Lung microvascular endothelial cell (primary cell): ENCODE measurements at places on chromosomes 7 and 10.

DNA sequence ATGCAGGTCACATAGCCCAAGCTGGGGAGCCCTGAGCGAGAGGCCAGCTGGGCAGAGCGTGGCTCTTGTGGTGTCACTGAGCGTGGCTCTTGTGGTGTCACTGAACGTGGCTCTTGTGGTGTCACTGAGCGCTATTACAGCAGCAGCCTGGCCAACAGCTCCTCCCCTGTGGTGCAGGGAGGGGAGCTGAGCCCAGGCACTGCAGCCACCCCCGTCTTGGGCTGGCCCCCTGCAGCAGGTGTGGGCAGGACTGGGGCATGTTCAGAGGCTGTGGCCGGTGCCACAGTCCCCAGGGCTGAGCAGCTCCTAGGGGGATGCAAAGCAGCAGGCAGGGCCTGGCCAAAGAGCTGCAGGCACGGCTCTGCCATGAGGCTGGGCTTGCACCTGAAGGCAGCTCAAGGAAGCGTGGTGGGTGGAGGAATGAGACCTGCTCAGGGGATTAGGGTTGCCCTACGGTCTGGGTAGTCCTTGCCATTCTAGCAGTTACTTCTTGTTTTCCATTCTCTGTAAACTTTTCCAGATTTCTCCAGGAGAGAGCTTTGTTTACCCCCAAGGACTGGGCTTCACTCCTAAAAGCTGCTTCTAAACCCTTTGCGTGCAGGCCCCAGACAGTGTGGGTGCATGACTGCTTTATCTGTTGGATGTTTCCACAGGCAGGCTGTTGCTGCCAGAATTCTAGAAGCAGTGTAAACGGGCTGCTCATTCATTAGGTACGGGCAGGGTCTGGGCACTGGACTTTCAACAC, 29.2 kb downstream of the ZNF783 start:
- DNase-seq, result no peak

DNA sequence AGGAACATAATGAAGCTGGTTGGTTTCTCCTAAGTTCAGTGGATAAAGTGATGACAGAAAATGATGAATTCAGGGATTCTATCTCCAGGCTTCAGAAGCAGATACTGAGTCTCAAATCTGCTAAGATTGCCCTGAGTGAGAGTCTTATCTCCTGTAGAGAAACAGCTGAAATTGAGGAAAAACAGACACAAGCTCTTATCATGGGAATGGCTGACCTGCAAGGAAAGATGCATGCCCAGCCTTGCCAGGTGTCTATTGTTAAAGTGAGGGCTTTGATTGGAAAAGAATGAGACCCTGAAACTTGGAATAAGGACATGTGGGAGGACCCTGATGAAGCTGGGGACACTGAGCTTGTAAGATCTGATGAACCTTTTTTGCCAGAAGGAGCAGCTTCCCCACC, 100.3 kb downstream of the DNAJB9 start:
- DNase-seq, result no peak

DNA sequence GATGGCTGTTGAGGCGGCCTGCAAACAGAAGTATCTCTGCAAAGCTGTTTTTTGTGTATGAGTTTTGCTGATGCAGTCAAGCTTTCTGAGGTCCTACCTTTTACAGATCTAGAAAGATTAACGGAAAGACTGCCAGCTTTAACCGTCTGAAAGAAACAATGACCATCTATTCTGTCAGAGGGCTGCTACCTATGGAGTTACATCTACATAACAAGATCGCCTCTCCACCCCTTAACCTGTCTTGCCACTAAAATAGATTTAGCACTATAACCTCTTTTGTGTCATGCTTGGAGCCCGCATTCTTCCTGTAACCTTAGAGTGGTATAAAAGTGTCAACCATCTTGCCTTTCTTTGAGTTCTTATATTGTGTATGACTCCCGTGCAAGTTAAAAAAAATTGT, 291.2 kb downstream of the POM121L12 start:
- DNase-seq, result no peak

- no peak for DNase-seq
Measured at GRCh38 chr10:45581216-45581549, 91.4 kb downstream of the ZFAND4 start.

DNA sequence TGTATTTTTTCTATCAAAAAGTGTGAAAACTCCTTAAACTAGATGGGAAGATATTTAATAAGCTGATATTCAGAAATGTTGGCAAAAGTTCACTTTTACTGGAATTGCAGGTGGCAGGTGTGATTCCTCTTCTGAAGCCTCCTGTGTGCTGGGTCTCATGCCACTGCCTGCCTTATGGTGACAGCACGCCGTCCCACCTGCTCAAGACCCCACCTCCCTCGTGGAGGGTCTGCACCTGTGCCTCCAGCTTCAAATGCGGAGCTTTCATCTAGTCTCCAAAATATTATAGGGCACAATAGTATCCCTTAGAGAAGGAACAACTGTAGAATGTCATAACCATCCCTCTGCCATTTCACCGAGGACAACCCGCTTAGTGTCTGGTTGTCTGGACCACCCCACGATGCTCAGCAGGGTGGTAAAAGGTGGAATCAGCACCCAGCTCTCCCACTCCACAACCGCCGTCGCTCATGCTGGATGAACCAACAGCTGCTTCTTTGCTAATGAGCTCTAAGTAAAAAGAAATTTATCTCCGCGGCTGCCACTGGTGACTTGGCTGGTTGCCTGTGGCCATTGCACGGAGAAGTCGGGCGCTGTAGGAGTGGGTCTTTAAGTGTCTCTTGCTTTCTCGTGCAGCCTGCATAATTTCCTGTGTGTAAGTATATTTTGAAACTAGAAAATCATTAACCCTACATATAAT, 119.3 kb upstream of the TCERG1L start:
- no peak for DNase-seq

GRCh38 chr7:116037401-116037800, 6.8 kb upstream of the TFEC start:
- DNase-seq, result no peak

- no peak for DNase-seq
Measured at GRCh38 chr7:125878988-125879387, 949.4 kb upstream of the POT1 start.

DNA sequence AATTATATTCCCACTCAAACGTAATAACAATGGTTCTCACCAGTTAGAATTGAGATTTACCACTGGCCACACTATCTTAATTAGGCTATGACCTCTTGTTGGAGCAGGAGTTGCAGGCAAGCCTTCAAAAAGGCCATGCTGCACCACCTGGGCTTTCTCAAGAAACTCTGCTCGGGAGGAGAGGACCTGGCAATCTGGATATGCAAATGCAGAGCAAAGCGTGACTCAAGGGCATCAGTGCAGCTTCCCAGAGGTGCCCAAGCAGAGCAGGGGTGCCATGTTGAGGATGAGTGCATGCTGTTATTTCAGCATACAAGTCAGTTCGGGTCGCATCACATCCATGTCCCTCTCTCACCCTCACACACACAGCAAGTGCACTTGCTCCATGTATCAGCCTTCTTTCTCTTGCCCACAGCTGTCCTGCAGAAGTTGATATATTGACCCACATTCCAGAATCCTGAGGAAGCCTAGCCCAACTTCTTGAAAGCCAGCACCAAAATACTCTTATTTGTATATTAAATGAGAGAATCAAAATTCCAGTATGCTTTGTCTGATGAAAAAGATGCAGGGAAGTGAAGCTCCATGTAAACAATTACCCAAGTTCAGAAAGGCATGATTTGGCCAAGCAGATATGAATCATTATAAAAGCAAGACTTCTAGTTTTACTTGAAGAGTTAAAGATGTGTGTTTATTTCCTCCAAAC, 55.7 kb upstream of the IL6 start:
- peak; percentile 22 for DNase-seq

DNA sequence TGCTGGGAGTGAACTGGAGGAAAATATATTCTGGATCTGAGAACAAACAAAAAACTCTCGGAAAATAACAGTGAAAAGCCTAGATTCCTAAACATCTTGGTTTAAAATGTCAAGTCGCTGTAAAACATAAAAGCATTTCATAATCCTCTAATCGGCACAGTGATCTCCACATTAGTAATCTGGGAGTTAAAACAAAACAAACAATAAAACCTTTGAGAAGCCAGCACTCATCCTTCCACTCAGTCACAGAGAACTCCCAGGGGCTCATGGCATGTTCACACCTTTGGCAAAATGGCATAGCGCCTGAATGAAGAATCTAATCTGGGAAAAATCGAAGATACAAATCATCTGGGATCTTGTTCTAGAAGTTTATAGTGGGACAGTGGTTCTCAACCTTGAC, 24.1 kb upstream of the HPS1 start:
- no peak for DNase-seq

GRCh38 chr10:86043236-86043635, 323.4 kb downstream of the GRID1 start:
- DNase-seq, result no peak

DNA sequence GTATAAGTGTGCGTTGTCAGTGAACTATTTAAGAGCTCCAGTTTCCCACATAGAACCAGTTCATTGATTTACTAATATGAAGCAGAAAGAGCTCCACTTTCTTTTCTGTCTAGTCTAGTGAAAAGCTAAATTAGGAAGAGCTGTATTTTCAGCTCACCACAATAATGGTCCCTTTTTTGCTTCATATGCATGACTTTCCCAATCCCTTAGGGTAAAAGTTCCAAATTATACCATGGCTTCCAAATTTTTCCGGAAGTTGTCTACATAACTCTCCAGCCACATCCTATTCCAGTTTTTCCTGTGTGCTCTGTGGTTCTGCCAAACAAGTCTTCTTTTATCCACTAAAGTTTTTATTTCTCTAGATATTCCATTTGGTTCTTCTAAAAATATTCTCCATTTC, 685.2 kb downstream of the REEP3 start:
- no peak for DNase-seq

- no peak for DNase-seq
Measured at GRCh38 chr7:146053492-146053891, 63.1 kb upstream of the CNTNAP2 start.

DNA sequence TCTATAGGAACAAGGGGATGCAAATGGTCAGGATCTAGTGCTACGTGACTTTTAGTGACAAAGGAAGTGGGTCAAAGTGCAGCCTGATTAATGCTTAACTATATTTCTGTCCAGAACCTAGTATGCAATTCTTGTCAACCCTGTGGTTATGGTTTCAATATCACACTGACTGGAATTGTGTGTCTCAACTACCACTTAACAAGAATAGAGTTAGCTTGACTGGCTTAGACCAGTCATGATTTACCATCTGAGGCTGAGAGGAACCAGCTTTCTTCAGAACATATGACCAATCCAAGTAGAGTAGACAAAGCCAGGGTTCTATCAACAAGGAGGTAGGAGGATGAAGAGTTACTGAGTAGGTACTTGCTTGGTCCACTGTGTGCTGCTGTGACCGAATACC, 54.4 kb downstream of the MYPN start:
- DNase-seq, result no peak

GRCh38 chr10:128499956-128500355, 373.7 kb upstream of the MKI67 start:
- DNase-seq, result no peak

DNA sequence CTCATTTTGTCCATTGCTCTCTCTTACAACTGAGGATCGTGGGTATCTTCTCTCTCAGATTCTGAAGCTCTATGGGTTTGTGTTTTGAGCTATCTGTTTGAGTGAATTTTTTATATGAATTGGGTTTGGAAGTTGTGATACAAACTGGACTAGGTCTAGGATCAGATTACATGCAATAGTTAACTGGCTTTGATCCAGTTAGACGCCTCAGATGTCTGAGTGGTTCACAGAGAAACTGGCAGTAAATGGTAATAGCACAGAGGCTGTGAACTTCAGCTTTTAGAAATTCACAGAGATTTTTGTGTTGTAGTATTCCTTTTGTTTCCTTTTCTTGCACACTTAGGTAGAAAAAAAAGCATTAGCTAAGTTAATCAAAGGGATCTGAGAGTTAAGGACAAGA, 12.7 kb upstream of the DNMBP start:
- no peak for DNase-seq

GRCh38 chr10:71838264-71839211, 12.5 kb downstream of the PSAP start:
- peak; percentile 31 for DNase-seq

GRCh38 chr7:75578081-75578480, 86.0 kb downstream of the SPDYE5 start:
- no peak for DNase-seq

DNA sequence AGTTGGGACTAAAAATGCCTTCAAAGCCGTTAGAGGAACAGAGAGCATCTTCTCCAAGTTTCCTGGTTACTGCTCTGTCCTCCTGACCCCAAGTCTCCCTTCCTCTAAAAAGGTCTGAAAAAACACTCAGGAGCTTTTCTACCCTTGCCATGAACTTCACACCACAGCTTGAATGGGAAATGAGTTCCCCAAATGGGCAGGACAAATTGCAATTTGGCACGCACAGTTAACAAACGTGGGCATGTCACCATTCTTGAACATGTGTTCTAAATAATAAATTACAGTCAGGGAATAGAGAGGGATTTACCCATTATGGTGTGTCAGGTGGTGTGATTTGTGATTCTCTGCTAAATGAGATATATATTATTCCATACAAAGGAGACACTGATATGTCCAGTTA, 91.2 kb upstream of the WNT16 start:
- DNase-seq, result no peak

GRCh38 chr7:99621271-99621670, 4.5 kb downstream of the ZSCAN25 start:
- no peak for DNase-seq

DNA sequence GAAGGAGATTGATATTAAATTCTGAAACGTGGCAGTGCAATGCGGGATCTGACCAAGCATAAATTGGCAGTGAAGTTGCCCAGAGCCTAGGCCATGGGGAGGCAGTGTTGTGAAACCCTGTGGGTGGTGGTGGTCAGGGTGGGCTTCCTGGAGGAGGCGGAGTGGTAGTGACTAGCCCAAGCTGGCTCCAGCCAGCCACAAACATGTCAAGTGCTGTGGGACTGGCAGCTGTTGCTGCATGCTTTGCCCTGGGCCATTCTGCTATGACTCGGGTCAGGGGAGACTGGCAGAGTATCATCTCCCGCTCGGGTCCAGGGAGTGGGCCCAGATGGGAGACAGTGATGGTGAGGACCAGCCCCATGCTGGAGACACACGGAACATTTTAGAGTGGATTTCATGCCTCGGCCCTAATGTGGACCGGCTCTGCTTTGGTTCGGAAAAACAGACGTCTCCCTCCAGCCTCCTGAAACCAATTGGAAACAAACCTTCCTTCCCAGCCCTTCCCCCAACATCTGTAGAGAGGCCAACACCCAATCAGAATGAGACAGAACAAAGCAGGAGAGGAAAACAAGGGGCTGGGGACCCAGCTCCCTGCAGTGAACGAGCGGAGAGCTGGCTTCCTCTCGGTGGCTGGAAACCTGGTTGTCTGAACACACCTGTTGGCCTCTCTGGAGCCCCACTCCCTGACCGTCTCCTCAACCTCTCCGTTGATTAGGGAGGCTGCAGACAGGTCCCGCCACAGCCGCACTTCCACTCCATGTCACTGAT, 58.2 kb downstream of the TMEM270 start:
- no peak for DNase-seq

GRCh38 chr10:131822692-131823245, 78.0 kb upstream of the PPP2R2D start:
- no peak for DNase-seq

DNA sequence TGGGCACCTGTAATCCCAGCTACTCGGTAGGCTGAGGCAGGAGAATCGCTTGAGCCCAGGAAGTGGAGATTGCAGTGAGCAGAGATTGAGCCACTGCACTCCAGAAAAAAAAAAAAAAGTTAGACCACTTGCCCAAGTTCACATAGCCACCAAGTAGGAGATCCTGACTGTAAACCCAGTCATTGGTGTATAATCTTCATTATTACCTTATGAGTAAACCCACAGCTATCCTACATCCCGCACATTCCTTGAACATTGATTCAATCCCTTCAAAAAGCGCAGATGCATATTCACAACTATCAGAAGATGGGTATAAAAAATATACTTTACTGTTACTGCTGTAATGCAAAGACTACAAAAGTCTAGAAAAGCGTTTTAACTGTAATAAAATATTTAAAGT, 512.9 kb downstream of the SUGCT start:
- no peak for DNase-seq
